ENCODE measurements at places on chromosomes 7 and 10.

DNA sequence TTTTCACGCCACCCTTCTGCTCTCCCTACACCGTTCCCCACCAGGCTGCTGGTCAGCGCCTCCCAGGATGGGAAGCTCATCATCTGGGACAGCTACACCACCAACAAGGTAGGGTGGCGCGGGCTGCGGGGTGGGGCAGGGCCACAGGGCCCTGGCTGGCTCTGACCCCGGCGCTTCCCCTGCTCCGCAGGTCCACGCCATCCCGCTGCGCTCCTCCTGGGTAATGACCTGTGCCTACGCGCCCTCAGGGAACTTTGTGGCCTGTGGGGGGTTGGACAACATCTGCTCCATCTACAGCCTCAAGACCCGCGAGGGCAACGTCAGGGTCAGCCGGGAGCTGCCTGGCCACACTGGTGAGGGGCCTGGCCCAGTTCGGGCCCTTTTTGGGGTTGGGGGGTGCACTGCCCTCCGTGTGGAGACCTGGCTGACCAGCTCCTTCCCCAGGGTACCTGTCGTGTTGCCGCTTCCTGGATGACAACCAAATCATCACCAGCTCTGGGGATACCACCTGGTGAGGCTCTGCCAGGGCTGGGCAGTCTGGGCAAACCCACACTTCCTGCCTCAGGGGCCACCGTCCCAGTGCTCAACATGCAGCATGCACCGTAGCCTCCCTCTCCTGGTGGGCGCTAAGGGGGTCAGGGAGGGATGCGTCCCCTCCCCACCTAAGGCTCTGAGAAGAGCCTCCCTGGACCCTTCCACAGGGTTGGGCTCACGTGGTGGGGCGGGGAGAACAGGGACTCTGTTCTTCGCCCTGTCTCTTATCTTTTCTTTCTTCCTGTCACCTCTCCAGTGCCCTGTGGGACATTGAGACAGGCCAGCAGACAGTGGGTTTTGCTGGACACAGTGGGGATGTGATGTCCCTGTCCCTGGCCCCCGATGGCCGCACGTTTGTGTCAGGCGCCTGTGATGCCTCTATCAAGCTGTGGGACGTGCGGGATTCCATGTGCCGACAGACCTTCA, 4.0 kb downstream of the GNB2 start:
- no peak for DNase-seq

GRCh38 chr10:6299234-6299633, 96.5 kb downstream of the PFKFB3 start:
- DNase-seq: no peak

DNA sequence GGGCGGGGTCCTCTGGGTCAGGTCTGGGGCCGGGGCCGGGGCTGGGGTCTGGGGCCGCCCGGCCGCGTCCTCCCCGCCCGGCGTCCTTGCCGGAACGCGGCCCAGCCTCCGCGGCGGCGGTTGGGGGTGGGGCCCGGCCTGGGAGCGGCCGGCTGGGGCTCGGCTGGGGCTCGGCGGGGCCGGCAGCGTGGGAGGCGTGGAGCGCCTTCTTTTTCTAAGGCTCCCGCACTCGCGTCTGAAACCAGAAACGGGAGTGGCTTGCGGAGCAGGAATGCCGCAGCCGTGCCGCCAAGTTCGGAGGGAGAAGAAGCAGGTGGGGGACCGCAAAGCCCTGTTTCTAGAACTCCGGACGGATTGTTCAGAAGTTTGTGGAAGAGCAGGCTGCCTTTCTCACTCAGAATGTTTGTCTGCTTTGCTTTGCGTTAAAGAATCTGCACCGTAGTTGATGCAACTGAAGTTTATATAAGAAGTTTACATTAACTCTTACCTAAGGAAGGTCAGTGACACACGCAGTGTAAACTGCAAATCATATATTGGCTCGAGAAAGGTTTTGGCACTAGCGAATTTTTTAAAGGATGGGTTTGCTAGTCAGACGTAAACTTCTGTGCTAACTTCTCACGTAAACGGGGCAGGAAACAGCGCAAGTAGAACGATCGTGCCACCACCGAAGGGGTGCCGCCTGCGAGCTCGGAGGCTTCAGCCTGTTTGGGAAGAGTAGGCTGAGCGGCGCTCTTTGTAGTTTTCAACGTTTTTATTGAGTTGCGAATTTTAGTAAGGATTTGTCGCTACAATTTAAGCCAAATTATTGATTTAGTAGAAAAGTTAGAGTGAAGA, 729 bp downstream of the DNAJB6 start:
- no peak for DNase-seq

DNA sequence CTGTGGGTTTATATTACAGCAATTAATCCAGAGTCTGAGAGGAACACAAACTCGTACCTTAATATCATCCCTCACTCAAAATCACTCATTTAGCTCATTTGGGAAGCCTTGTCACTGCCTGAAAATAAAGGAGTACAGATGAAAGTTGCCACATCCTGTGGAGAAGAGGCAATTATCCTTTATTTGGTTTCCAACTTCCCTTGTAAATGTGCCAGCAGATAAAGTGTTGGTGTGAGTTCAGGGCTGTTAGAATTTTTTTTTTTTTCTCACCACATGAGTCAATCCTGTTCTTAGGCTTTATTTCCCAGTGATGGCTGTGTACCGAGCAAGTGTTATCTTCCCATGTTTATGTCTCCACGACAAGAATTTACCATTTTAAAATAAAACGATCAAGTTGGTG, 99.0 kb upstream of the SMIM30 start:
- DNase-seq: peak; percentile 14

- DNase-seq: no peak
Measured at GRCh38 chr7:24572393-24572996, 757 bp upstream of the PALS2 start.

- no peak for DNase-seq
Measured at GRCh38 chr7:127089146-127089545, 163.6 kb downstream of the GRM8 start.

GRCh38 chr7:158024351-158024715, 563.3 kb downstream of the PTPRN2 start:
- DNase-seq: no peak

GRCh38 chr7:28383975-28384374, 28.3 kb upstream of the CREB5 start:
- no peak for DNase-seq

GRCh38 chr10:33224251-33224965, 110.1 kb downstream of the NRP1 start:
- DNase-seq: no peak

GRCh38 chr7:54915870-54916598, 102.8 kb upstream of the EGFR start:
- DNase-seq: no peak

- DNase-seq: no peak
Measured at GRCh38 chr10:116371737-116372136, 47.5 kb downstream of the CCDC172 start.

GRCh38 chr7:145478541-145478940, 638.1 kb upstream of the CNTNAP2 start:
- no peak for DNase-seq

GRCh38 chr7:112997831-112998230, 88.8 kb downstream of the GPR85 start:
- no peak for DNase-seq

GRCh38 chr10:15433850-15434537, 62.9 kb upstream of the FAM171A1 start:
- no peak for DNase-seq

DNA sequence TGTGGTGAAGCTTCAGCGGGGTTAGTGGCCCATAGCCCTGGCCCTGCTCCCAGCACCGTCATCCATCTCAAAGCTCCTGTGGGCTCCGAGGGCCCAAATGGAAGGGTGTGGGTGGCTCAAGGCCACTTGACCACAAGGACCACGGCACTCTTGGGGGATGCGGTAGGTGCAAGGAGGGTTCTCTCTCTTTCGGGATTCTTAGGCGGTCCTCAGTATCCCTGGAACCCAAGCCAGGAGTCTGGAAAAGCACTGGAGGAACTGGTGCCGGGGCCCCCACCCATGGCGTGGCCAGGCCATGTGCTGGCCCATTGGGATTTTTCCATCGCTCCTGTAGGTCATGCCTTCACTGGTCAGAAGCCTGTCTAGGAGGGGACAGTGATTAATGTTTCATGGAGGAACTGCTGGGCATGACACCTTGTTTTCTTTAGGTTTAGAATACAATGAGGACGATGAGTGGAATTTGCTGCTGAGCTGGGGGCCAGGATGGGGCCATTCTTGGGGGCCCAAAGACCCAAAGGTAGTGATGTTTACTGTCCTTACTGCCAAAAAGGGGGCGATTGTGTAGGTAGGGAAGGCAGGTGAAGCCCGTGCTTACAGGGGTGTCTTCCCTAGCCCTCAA, 16.7 kb downstream of the AQP1 start:
- DNase-seq: no peak

DNA sequence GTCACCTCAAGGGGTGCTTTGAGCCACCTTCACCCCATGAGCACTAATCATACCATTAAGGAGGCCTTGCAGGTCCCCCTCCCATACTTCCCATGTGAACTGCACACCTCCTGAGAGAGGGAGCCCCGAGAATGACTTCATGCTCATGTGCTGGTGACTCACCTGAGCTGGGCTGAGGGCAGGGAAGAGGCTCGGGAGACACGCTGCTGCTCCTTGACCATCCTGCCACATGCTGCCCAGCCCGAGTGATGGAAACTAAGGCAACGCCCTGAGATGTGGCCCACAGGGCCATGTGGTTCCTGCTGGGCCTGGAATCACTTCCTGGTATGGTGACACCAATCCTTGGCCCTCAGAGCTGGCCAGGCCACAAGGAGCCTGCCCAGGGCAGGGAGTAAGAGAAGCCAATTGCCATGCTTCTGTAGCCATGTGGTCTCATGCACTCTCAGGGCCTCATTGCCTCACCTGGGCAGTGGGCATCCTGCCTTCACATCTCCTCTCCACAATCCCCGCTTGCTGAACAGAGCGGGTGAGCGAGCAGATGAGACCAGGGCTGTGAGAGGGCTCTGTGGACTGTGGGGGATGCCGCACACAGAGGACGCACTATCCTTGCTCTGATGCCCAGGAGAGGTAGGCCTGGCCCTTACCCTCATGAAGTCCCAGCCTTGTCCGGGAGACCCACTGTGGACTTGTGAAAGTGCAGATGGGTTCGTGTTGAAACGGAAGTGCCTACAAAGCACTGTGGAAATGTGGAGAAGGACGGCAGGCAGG, 18.3 kb upstream of the PPIF start:
- DNase-seq: no peak

- DNase-seq: no peak
Measured at GRCh38 chr10:59695637-59696036, 14.0 kb downstream of the SLC16A9 start.

- no peak for DNase-seq
Measured at GRCh38 chr7:585873-586272, 66.2 kb upstream of the PDGFA start.

GRCh38 chr7:30995536-30995935, 31.8 kb downstream of the GHRHR start:
- no peak for DNase-seq

DNA sequence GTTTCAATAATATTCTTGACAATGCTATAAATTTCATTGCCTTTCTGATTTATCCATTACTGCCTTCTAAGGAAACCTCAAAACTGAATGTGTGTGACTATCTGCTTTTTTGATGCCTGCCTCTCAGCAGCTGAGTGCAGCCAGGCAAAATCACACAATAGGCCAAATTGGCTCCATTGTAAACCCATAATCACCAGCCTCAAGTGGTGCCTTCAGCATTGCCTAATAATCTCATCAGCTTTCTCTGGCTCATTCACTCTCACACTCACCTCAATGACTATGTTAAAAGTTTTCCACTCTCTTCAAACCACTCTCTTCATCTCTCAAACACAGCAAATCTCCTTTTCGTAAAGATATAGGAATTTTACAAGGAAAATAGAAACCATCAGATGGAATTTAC, 182.5 kb upstream of the COL1A2 start:
- DNase-seq: no peak

- no peak for DNase-seq
Measured at GRCh38 chr10:12876266-12876665, 125.2 kb downstream of the CCDC3 start.

DNA sequence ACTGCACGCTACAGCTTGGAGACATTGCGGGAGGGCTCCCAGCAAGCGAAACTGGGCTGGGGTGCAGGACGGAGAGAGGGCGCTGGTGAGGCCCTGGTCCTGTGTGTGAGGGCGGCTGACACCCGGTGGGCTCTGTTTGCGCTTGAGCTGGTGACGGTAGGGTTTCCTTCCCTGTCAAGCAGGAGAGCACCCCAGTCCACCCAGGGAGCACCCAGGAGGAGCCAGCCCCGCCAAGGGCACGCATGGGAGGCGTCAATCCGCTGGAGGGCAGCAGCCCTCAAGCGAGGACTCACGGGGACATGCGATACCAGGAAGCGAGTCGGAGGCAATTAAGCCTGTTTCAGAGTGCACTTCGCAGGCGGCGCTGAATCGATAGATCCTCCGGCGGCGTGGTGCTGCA, 109.4 kb downstream of the MAD1L1 start:
- DNase-seq: peak; percentile 91

DNA sequence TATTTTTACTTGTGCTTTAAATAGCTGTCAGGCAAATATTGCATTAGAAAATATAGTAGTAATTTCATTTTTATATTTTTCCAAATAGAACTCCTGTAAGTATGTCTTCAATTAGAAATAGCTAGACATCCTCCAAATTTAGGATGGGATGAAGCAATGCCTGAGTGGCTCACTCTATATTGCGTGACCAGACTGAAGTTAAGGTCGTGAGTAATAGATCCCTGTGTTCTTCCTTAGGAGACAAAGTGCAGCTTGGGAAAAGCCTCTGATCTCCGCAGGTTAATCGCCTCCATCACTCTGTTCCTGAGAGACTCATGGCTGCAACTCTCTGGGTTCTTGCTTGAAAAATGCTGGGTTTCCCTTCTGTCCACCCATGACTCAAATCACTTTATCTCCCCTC, 484.8 kb upstream of the ANKRD30A start:
- DNase-seq: no peak

DNA sequence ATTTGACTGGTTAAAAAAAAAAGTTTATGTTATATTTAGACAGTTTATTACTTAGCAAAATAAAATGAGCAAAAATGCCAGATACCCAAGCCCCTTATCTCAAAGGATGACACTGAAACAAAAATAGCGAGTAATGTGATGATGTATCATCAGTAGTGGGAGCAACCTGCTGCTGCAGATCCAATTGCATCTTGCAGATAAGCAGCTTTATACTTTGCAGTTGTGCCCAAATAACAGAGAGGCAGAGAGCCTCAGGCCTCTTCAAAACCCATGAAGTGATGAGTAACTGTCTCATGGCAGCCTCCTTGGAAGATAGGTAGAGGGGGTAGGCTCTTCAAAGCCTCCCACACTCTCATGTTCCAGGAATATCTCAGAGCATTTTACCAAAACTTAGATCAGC, 468.2 kb upstream of the LRRTM3 start:
- DNase-seq: no peak

DNA sequence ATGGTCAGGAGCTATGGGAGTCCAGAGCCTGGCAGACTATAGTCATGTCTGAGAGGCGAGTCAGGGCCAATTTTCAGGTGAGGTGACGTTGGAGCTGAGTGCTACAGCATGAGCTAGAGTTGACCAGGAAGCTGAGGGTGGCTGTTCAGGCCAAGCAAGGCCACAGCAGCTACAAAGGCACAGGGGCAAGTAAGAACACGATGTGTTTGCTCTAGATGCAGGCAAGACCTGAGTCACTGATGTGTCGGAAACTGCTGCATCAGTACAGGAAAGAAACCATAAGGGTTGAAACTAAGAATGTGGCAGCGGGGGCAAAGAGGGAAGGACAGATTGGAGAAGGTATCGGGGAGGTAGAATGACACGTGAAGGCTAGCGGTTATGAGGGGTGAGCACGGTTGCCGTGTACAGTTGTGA, 11.8 kb upstream of the RRP12 start:
- DNase-seq: no peak

GRCh38 chr10:14781763-14782162, 7.1 kb upstream of the FAM107B start:
- DNase-seq: no peak

Measured in NCI-H2081 treated with DMSO at 0.1 percent for 48 hours (cell line).